ENCODE measurements at places on chromosomes 13 and 19.

GRCh38 chr13:109154146-109154545 is 524.7 kb downstream of the MYO16 start:
- no peak for DNase-seq

- no peak for DNase-seq
Observed at GRCh38 chr13:46168341-46168740, 13.6 kb downstream of the LCP1 start.

- DNase-seq = no peak
Observed at GRCh38 chr13:77353995-77354394, 27.1 kb upstream of the MYCBP2 start.

GRCh38 chr13:93477238-93477637 is 250.6 kb downstream of the GPC6 start:
- DNase-seq = no peak

GRCh38 chr13:49097374-49097773 is 121.7 kb downstream of the FNDC3A start:
- DNase-seq = no peak
